ENCODE measurements at places on chromosomes 6 and 20. TPM values are rescaled to one million over a fixed set of nuclear protein-coding genes. Genes with fewer than 3 reads are reported as not detected.
A peak's percentile ranks its signal among the peaks of the same experiment; 100 is the strongest.

HLA-DOB gene
- total RNA-seq = not detected

MCM3 gene
- 16.7 TPM for total RNA-seq

HLA-B gene
- total RNA-seq = 4,856 TPM

DNA sequence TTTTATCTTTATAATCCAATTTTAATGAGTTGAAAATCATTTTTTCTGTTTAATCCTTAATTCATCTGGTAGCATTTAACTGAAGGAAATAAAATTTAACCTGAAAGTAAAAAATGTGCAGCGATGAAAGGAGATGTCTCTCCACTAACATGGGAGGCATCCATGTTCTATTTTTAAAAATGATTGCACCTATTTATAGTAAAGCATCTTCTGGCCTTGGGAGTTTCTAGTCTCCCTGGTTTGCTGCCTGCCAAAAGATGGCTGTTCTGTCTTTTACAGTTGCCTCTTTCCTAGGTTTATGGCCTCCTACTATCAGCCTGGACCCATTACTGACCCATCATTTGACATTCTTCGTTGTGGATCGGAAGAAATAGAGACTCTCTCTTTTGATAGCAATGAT is 143.0 kb downstream of the B3GAT2 start:
- no peak for ATAC-seq

GRCh38 chr20:46202766-46203509 is 84.8 kb downstream of the CD40 start:
- ATAC-seq = peak; percentile 8

GRCh38 chr20:46621492-46621891 is 29.8 kb downstream of the SLC13A3 start:
- ATAC-seq = no peak

GRCh38 chr20:2795451-2795850 is 5.0 kb downstream of the CPXM1 start:
- no peak for ATAC-seq

All from motor neuron (in vitro differentiated cells).